ENCODE measurements at places on chromosomes 7 and 10.

GRCh38 chr7:21076054-21076453 is 289.4 kb upstream of the SP8 start:
- peak; percentile 6 for DNase-seq

DNA sequence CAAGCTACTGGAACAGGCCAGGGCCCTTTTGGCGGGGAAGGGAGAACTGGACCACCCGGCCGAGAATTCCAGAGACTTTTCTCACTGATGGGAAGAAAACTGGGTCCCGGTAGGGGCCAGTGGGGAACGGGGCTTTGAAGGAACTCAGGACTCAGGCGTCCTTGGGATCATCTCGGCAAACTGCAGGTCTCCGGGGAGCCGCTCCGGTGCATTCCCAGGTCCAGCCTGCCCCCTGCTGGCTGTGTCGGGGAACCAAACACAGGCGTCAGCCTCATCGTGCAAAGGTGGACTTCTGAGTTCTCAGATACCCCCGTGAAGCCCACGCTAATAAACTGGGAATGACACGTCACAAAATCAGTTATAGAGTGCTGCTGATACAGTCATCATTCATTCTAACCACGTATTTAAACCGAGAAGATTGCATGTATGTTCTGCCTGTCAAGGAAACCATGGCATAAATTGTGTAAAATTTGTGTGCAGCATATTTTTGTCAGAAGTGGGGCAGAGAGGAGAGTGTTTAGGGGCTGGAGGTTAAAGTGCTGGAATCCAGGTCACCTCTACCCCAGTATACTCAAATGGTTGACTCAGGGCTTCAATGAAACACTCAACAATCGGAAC is 76.1 kb upstream of the CPXM2 start:
- DNase-seq: peak; percentile 37

DNA sequence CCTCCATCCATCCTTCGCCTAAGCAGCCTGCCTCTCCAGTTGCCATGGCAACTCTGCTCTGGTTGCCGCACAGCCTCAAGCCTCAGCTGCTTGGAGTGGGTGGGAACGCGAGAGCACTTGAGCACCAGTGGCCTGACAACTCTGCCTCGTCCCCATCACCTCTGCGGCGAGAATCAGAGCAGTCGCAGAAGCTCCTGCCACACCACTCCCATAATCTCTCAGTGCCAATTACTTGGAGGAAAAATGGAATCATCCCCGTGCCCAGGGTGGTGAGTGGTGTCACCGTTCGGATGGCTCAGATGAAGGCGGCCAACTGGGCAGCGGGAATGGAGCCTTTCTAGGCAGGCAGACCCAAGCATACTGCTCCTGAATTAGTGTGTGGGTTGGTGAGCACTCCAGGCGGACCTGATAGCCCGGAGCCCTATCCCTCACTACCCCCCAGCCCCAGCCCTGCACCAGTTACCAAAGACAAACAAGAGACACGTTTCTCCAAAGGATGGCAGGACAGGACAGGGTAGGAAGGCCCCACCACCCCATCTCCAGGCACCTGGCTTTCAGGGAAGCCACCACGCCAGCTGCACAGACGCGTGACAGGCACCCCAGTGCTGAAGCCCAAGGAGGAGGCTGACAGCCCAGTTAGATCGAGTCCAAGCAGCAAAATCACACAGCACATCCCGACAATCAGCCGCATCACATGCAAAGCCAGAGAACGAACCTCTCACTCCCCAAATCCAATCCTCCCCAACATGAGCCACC is 335.4 kb downstream of the PTPRN2 start:
- no peak for DNase-seq

GRCh38 chr10:70331486-70332268 is 47.9 kb upstream of the NPFFR1 start:
- DNase-seq: no peak

- DNase-seq: no peak
Observed at GRCh38 chr7:603152-603951, 83.7 kb upstream of the PDGFA start.

DNA sequence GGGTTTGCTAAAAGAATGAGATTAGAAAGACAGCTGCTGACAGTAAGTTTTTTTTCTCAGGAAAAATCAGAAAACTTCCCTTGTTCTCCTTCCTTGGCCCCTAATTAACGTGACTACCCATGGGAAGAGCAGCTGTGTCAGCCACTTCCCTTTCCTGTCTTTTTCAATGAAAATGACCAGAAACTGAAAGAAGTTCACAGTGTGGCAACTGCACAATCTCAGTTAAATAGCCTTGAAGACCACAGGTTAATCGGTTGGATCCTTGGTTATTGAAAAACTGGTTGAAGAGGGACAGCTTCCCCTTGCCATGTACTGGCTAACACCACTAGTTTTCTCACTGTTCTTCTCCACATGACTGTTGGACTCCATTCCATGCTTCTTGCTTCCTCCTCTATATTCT is 148.8 kb upstream of the AGR3 start:
- DNase-seq: no peak

DNA sequence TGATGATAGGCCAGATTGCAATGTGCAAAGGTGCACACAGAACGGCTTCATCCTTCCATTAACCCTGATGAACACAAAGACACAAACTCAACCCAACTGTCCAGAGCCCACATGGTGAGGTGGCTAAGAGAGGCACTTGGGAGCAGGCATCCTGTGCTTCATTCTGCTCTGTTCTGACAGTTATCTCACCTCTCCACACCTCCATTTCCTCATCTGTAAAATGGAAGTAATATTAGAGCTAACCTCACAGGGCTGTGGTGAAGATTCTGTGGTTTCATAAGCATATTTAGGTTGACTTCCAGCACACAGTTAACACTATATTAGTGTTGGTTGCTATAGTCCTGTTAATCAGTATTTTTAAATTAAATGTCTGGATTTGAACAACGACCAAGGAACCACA is 126.3 kb downstream of the TAX1BP1 start:
- DNase-seq: no peak

DNA sequence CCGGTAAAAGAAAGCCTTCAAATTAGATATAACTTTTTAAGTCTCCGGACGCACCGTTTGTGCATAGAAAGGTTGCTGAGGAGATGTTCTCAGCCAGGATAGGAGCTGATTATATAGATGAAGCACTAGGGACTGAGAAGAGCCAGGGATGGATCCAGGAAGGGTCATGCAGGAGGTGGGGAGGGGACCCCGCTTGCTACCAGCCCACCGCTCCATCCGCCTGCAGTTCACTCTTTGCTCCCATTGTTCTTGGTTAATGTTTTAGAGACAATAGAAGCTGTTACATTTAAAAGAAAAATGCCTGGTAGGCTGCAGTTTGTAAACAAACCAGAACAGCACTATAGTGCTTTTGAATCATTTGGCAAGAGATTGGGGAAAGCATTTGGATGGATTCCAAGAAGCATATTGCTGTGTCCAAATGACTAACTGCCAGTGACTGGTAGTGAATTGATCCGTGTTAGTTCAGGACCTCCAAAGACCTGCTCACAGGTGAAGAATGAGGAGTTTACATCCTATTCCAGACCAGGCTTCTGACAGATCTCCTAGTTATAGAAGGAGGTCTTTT is 175.9 kb upstream of the TAC1 start:
- no peak for DNase-seq

DNA sequence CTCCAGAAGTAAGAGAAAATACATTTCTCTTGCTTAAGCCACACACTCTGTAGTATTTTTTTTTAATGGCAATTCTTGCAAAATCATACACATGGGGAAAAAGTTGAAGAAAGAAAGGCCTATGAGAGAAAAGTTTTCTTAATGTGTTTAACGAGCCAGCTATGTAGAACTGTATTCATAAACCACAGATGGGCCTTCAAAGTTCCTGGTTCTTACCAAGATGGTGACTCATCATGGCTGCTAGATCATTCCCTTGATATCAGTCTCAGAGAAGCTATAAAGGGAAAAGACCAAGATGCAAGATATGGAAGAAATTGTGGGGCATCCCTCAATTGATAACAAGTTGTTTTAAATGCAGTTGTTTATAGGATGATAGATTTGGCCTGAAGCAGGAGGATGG is 992.7 kb upstream of the MBL2 start:
- no peak for DNase-seq

GRCh38 chr10:90846746-90847145 is 11.1 kb downstream of the HTR7 start:
- DNase-seq: no peak

- no peak for DNase-seq
Observed at GRCh38 chr10:111716032-111716431, 467.5 kb downstream of the GPAM start.

DNA sequence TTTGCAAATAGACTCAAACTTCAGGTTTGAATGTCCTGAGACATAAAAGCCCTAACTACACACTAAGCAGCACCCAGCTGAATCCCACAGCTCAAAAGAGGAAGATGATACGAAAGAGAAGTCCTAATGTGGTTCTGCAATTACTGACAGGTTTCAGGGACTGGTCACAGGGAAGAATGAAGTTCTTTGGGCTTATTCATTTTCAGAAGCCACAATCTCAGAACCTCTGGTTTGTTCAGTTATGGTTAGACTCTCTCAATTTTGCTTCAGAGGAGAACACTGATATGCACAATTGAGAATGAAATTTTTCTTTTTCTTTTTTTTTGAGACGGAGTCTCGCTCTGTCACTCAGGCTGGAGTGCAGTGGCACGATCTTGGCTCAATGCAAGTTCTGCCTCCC is 94.6 kb upstream of the FAM180A start:
- no peak for DNase-seq

DNA sequence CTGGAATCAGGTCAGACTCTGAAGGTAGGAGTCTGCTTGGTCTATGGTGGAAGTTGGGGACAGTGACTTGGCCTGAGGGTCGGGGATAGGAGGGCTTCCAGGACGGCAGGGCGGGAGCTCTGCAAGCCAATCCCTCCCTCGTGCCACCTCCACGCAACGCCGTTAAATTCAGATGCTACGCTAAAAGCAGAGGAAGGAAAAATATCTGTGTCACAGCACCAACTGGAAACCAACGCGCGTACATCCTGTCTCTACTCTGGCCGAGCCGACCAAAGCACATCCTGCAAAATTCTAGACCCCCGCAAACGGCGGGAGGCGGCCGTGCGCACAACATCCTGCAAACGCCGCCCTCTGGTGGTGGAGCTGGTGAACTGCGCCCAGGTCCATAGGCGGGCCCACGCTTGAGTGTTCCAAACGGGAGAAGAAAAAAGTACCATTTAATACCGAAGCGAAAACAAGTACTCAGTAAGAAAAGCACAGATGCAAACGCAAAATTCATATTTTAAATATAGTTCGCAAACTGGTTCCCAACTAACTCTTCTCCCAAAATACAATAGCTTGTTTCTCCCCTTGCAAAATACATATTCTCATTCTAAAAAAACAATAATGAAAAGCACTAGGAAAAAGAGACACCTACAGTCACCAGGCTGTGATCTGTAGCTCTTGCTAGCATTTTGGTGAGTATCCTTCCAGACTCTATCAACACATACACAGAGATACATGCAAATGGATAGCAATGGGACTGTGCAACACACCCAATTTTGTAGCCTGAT is 45.7 kb upstream of the HSPA12A start:
- peak; percentile 1 for DNase-seq

GRCh38 chr10:64535131-64535867 is 1014.1 kb downstream of the REEP3 start:
- no peak for DNase-seq

DNA sequence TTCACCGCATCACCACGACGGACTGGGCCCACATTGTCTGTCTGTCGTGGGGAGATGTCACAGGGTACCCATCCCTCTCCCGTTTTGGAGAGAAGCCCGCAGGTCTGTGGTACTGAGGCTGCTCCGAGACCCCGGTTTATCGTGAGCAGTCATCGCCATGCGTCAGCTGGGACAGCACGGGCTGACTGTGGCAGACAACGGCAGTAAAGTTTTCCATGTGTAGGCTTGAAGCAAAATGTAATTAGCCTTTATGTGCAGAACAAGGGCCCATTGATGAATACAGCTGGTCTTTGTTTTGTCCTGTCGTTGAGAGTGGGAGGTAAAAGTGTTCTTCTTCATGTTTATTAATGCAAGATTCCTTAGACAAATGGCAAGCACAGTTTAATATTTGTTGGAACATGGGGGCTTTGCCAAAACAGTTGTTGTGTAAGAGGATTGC is 167.4 kb upstream of the SH2B2 start:
- DNase-seq: no peak

- DNase-seq: no peak
Observed at GRCh38 chr7:91961816-91962215, 21.2 kb downstream of the AKAP9 start.

DNA sequence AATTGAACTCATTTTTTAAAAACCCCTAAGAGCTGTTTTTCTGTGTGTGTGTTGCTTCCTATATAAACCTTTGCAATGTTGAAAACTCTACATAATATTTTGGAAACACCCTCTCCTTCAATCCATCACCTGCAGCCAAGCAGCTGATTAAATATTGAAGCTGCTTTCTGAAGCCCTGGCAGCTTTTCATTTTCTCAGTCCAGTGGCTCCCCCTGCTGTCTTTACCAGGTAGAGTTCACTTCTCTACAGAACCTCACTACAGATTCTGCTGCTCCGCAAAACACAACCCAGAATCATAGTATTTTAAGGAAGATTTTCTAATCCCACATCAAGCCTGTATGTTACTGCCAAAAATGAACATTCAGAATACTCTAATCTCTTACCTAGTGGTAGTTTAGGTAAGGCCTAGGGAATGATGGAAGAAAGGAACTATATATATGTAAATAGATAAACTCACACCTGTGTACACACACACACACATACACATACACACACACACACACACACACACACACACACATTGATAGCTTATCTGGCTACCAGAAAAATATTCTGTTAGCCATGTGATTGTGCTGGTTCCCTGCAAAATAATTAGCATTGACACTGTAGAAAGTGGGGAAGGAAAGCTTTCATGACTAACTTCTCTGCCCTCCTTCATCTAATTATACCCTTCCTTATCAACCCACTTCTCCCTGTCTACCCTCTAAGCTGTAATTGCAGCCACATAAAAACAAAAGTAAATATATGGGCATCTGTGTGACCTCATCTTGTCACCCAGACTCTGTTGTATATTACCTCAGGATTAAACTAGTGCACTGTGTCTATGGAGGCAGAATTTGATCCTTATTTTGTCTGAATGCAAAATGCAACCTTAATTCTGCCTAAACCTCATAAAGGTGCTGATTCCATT is 229.5 kb upstream of the FZD1 start:
- DNase-seq: peak; percentile 22

GRCh38 chr7:143979359-143979758 is 20.8 kb upstream of the OR6B1 start:
- DNase-seq: no peak

GRCh38 chr7:95586951-95587301 is 9.4 kb downstream of the PDK4 start:
- no peak for DNase-seq

All from NCI-H2171 (cell line).